CD4-positive, alpha-beta T cell treated with Interleukin-17A for 1 hour (primary cell): ENCODE measurements at places on chromosomes 3 and 15.
A peak's percentile ranks its signal among the peaks of the same experiment; 100 is the strongest.

DNA sequence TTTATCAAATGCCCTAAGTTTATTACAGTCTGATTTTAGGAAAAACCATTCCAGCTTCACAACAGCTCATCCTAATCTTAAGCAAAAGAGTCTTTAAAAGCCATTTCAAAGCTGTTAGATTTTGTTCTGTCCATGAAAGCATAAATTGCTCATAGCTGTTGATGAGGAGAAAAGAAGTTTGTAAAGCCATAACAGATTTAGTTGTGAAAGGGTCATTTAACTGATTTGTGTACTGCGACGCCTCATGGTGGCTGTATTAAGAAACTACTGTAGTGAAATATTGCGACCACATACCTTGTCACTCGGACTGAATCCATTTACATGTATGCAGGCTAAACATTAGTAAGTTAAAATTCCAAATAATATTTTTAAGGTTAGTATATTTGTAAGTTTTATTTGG, 20.9 kb downstream of the BBX start:
- peak; percentile 16 for DNase-seq

- no peak for DNase-seq
Observed at GRCh38 chr15:48317221-48317620, 14.0 kb upstream of the DUT start.

- no peak for DNase-seq
Observed at GRCh38 chr15:51367322-51367976, 26.0 kb downstream of the GLDN start.

- no peak for DNase-seq
Observed at GRCh38 chr15:94033014-94033682, 198.2 kb upstream of the MCTP2 start.

GRCh38 chr3:145698250-145698649, 462.7 kb downstream of the PLOD2 start:
- DNase-seq, result no peak

- peak; percentile 79 for DNase-seq
Observed at GRCh38 chr3:183428447-183429211, at the start of gene MCF2L2. TSS of gene MCF2L2 (minus strand) at chr3:183428619. CDS start at chr3:183427977, 642 bp downstream.

GRCh38 chr15:81101894-81102815, 31.9 kb upstream of the CFAP161 start:
- DNase-seq, result no peak

DNA sequence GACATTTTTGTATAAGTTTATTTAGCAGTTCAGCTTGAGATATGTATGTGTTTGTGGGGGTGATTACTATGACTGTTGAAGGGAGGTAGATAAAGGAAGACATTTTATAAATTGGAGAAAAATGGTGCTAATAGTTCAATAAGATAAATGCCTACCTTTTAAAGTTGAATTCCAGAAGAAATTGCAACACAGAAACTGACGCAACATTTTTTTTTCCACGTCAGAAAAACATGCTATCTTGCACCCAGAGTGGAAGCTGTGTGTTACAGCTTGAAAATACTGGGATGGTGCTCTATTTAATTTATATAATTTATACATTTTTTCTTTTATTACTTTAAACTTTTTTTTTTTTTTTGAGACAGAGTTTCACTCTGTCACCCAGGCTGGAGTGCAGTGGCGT, 171.7 kb downstream of the WNT5A start:
- no peak for DNase-seq

DNA sequence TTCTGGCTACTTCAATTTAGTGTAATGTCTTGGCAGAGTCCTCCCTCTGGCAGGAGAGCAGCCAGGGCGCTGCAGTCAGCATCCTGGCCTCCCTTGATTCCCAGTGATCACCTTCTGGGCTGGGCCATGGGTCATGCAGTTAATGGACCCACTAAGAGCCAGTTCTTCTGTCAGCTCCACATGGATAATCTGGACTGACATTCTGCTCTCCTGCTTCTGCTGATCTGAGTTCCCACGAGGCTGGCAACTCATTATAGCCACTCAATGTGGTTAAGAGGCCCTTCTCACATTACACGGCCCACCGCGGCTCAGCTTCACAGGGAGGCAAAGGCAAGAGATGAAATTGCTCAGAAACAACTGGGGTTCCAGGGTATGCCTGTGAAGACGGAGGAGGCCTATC, 94.0 kb downstream of the WDR76 start:
- DNase-seq, result no peak

DNA sequence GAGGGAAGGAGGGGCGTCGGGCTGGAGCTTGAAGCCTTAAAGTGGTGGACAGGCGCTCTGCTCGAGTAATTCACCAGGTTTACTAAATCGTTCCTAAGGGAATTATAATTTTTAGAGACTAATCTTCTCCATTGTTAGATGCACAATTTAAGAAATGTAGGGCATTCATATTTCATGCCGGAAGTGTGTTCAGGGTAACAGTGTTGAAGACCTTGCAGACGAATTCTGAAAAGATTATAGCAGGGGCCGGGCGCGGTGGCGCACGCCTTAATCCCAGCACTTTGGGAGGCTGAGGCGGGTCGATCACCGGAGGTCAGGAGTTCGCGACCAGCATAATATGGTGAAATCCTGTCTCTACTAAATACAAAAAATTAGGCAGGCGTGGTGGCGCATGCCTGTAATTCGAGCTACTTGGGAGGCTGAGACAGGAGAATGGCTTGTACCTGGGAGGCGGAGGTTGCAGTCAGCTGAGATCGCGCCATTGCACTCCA, 365 bp upstream of the GTF2A2 start:
- DNase-seq, result no peak

DNA sequence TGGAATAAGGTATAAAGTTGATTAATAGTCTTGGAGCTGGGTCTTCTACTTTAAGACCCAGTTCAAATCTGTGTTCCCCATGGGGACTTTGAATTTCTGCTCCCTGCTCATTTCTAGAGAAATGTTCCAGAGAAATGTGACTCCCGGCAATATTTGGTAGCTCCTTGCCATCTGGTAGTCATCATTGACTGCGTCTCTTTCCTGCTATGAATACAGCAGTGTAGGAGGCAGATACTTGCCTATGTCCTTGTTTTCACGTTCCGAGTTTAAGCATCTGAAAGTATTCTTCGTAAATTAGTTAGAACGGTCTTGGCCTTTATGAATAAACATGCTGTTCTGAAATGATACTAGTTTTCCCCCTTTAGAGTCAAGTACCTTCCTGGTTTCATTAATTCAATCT, 352.9 kb downstream of the PTPRG start:
- DNase-seq, result no peak
